Fibroblast of villous mesenchyme (primary cell): ENCODE measurements at places on chromosomes 4 and X. TPM values are rescaled to one million over a fixed set of nuclear protein-coding genes. Genes with fewer than 3 reads are reported as not detected.

DNA sequence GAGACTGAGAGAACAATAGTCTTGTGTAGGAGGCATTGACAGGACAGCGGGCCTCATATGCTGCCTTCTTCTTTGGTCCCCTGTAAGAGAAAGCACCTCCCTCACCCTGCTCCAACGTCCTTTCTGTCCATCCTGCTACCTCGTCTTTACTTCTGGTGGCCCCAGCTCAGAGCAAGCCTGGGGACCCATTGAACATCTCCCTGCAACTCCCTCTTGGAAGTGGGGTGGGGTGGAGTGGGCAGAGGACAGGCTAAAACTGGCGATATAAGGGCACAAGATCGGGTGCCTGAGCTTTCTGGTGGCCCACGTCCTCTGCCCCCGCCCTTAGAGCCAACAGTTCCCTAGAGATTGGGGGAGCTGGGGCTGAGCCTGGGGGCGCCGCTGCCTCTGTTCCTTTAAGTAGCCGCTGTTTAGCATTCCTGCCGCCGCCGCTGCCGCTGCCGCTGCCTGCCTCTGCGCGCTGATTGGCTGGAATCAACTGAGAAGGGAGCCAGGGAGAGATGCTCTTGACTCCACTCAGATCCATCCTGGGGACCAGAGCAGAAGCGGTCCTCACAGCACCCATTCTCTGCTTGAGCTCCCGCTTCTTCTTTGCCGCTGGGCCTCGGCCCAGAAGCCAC is at the start of gene DLG3:
Gene DLG3 (plus strand): TSS at position 510 of the 620 bp plus-strand sequence. CDS start 367 bp downstream, outside the sequence.
- DNase-seq, result peak; percentile 31

GRCh38 chr4:146975036-146975435 is 29.4 kb upstream of the TTC29 start:
- DNase-seq, result no peak

Gene HSD17B13
- total RNA-seq, result under 0.01 TPM in 1 of 2 replicates, not detected in the other

GRCh38 chr4:7716010-7716721 is 223.5 kb downstream of the AFAP1 start:
- DNase-seq, result no peak

DNA sequence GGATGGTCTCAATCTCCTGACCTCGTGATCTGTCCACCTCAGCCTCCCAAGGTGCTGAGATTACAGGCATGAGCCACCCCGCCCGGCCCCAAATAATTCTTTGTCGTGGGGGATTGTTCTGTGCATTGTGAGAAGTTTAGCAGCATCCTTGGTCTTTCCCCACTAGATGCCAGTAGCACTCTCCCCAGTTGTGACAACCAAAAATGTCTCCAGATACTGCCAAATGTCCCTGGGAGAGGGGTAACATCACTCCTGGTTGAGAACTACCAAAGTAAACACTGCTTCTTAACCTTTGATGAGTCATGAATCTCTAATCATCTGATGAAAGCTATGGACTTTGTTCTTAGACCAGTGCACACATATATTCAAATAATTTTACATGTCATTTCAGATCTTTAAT is 90.7 kb upstream of the BRS3 start:
- peak; percentile 0 for DNase-seq

Gene FGFR3
- 0.32 and 0.86 TPM in 2 replicates for total RNA-seq

Gene APELA
- total RNA-seq, result not detected in 2 replicates

GRCh38 chr4:145531223-145531622 is 49.6 kb downstream of the SMAD1 start:
- DNase-seq, result no peak

Gene MAGT1
- total RNA-seq, result 88.9 and 118 TPM in 2 replicates

GRCh38 chrX:10243106-10243505 is 86.3 kb downstream of the CLCN4 start:
- DNase-seq, result peak; percentile 2

DNA sequence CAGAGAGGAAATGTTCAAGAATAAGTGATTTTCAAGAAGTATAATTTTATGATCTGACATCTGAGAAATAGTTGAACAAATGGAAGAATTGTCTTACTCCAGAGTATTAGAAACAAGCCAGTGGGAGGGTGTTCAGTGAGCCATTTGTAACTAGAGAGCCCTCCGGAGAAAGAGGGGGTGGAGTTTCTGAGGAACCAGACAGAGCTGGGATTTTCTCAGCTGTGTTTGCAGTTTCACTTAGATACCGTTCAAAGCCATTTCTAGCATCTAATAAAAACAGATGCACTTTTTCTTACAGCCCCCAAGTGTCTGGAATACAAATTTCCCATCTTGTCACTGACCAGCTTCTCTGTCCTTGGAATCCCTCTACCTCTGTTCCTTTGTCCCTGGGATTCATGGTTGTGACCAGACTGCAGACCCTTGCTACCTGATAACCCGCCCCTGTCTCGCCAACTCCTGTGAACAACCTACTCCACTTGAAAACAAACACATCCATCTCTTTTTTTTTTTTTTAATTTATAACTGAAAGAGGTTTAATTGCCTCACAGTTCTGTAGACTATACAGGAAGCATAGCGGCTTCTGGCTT is 132.8 kb upstream of the KLF3 start:
- peak; percentile 4 for DNase-seq

DNA sequence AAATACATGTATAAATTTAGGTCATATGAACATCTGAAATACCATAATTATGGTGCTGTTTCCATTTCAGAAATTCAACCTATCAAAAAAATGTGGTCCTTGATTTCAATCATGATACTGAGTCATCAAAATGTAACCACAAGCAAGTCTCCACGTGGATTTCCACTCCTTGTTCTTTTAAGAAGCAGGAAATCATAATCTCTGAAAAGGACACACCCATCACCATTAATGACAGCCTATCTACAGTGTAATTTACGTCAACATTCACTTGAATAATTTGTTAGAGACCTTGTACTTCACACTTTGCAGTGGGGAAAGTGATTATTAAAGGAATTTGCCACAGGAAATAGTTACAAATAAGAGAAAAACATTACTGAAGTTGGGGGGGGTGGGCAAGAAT is 17.7 kb upstream of the SLC7A11 start:
- DNase-seq, result peak; percentile 56

Gene SLC26A1
- total RNA-seq, result under 0.01 and 0.32 TPM in 2 replicates

Gene OTUD6A
- total RNA-seq, result not detected in 2 replicates

GRCh38 chr4:127469959-127470809 is 162.6 kb upstream of the INTU start:
- no peak for DNase-seq

Gene RTL5
- total RNA-seq, result 1.3 and 2.2 TPM in 2 replicates

- DNase-seq, result peak; percentile 78
Observed at GRCh38 chr4:174122705-174123104, 160.8 kb downstream of the FBXO8 start.

Gene KLHL34
- total RNA-seq, result not detected in 2 replicates

DNA sequence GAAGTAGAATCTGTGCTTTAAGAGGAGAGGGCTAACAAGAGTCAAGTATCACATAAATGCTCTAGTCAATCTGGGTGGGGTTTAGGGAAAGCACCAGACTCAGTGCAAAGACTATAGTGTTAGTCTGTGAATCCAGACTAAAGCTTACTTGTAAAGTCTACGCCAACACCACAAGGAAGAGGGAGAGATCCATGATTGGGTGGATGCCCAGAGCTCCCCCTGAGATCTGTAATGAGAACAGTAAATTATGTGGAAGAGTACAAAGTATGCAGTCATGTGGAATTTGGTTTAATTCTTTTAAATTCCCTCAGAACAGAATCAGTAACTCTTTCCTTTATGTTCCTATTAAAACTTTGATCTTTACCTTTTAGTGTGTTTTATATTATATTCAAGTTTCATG is 354.7 kb upstream of the SPANXN4 start:
- no peak for DNase-seq

- DNase-seq, result no peak
Observed at GRCh38 chrX:2828959-2829411, 255 bp downstream of the GYG2 start.

GRCh38 chrX:23901060-23901459 is 6.7 kb downstream of the APOO start:
- DNase-seq, result peak; percentile 81

- no peak for DNase-seq
Observed at GRCh38 chr4:3715061-3715854, 50.9 kb upstream of the ADRA2C start.

Gene CXCL3
- 0.32 and 3.0 TPM in 2 replicates for total RNA-seq

DNA sequence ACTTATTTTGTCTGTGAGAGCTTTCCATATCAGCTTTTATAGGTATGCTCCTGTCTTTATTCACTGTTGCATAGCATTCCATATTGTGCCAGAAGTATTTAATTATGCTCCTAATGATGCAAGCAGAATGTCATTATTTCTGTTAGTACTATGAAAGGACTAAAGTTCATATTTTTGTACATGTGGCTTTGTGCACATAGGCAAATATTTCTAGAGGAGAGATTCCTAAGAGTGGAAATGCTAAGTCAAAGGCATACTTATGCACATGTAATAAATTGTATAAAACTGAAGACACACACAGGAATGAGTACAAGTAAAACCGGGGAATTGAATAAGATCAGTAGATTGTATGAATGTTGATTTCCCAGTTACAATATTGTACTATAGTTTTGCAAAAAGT is 1.9 kb upstream of the ASB9 start:
- no peak for DNase-seq

Gene CLIC2
- 1.3 and 2.6 TPM in 2 replicates for total RNA-seq

Gene PASD1
- not detected in 2 replicates for total RNA-seq

DNA sequence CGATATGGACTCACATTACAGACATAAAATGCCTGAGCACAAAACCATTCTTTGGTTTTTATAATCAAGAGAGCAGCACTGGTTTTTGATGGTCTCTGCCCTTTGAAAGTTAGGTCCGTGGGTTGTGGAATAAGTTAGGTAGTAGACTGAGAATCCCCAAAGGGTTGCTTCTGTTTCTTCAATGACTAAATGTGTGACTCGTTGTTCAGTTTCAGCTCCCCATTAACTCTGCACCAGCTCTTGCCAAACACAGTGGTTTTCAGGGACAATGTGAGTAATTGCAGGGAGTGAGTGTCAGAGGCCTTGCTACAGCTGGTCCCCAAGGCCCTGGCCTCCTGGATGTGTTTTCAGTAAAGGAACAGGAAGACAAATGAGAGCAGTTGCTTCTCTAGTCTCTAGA is 24.8 kb downstream of the SMIM20 start:
- peak; percentile 48 for DNase-seq

DNA sequence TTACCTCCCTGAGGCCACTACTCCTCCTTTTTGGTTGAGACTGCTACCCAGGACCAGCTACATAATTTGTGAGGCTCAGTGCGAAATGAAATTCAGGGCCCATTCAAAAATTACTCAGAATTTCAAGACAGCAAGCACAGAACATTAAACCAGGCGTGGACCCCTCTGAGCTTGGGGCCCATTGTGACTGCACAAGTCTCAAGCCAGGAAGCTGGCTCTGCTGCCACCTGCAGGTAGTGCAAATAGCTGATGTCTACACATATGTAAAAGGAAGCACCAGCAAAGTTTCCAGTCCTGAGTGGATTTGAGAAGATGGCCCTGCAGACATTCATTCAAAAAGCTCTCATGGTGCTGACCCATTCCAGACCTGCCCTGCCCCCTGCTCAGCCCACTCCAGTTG is 213.4 kb upstream of the LNX1 start:
- DNase-seq, result no peak

GRCh38 chr4:176959980-176960379 is 167.3 kb upstream of the VEGFC start:
- DNase-seq, result no peak

Gene RAB40A
- 0.32 and 0.43 TPM in 2 replicates for total RNA-seq

- DNase-seq, result no peak
Observed at GRCh38 chrX:28851871-28852270, 264.6 kb downstream of the IL1RAPL1 start.

Gene ERCC6L
- total RNA-seq, result 2.3 and 5.6 TPM in 2 replicates

Gene FGF13
- total RNA-seq, result under 0.01 TPM in 1 of 2 replicates, not detected in the other

Gene SLIT2
- total RNA-seq, result 8.4 and 20.7 TPM in 2 replicates

Gene BTC
- total RNA-seq, result 0.43 TPM in 1 of 2 replicates, not detected in the other

- DNase-seq, result no peak
Observed at GRCh38 chr4:3762264-3762663, 3.9 kb upstream of the ADRA2C start.

GRCh38 chr4:102256321-102256720 is 89.0 kb downstream of the SLC39A8 start:
- DNase-seq, result peak; percentile 76

DNA sequence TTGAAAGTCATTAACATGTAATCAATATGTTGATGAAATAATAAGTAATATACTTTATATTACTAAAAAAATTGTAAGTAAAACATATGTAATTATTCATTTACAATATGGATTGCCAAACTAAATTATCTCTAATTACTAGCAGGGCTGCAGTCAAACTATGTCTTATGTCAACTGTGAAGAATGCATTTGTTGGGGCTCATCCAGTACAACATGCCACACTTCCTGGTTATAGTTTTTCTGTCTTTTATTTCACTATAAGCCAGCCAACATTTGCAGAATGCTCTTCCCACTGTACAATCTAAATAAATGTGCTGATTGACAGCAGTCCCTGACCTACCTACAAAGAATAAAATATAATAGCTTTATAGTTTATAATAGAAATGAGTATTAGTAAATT is 975.4 kb upstream of the NDST4 start:
- DNase-seq, result no peak

GRCh38 chr4:169266081-169266480 is 4.7 kb downstream of the SH3RF1 start:
- peak; percentile 86 for DNase-seq

DNA sequence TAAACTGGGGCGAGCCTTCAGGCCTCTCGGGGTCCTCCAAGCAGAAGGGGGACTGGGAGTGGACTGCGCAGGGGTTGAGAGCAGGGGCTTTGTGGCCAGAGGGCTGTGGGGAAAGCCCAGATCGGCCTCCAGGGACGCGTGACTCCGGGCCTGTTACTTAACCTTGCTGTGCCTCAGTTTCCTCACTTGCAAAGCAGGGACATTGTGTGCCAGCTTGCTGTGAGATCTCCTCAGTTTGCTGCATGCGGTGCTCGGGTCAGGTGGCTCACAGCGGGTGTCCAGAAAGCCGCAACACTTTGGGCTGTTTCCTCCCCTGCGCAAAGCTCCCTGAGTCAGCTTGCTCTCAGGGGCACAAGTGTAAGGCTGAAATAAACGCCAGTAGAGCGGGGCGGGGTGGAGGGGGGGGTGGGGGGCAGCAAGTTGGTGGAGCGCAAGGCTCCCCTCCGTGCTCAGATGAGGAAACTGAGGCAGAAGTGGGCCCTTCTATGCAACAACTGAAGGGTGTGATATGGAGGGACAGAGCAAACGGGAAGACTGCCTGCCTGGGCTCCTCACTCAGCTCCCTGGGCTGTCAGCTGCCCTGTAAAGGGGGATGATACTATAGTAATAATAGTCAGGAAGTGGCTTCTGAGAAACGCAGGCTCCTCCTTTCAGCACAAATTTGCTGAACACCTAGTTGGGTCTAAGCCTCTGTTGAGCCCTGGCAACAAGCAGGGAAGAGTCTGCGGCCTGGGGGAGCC is 101.0 kb downstream of the HMX1 start:
- no peak for DNase-seq

- DNase-seq, result peak; percentile 38
Observed at GRCh38 chr4:126777649-126778048, 855.1 kb upstream of the INTU start.

Gene MAGEB2
- 2.6 TPM in 1 of 2 replicates, not detected in the other for total RNA-seq

DNA sequence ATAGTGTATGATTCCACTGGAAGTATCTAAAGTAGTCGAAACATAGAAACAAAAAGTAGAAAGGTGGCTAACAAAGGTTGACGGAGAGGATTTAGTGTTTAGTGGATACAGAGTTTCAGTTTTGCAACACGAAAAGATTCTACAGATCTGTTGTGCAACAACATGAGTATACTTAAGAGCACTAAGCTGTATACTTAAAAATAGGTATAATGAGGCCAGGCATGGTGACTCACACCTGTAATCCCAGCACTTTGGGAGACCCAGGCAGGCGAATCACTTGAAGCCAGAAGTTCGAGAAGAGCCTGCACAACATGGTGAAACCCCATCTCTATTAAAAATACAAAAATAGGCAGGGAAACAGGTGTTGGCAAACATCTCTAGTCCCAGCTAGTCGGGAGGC is 7.9 kb upstream of the ATRX start:
- DNase-seq, result no peak
